ENCODE measurements at places on chromosomes 13 and 19.

DNA sequence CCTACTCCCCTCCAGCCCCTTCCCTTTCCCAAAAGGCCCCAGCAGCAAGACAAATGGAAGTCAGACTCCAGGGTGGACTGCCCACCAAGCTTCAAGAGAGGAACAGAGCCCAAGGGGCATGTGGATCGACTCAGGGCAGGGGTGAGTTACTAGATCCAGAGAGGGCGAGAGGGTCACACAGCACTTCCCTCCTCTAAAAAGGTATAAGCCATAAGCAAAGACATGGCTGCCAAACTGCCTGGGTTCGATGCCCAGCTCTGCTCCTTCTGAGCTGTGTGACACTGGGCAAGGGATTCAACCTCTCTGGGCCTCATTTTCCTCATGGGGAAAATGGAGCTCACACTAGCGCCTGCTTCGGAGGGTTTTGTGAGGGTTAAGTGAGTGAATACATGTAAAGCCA lies 3.8 kb downstream of the PPP1R14A start:
- no peak for DNase-seq

DNA sequence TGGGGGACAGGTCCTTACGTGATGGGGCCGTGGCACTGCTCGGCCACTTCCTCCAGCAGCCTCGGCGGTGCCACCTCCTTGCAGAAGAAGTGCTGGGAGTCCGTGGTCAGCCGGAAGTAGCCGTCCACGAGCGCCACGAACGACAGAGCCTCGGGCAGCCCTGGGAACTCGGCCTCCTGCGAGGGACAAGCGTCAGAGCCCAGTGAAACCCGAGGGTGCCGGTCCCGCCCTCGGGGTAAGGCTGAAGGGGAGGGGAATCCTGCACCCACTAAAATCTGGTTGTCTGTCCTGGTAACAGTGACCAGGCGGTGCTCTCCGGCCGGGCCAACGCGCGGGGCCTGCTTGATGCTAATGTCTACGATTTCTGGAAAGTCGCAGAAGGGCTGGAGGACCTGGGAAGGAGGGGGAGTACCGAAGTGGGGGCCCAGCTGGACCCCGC lies 6.4 kb downstream of the JAK3 start:
- no peak for DNase-seq

DNA sequence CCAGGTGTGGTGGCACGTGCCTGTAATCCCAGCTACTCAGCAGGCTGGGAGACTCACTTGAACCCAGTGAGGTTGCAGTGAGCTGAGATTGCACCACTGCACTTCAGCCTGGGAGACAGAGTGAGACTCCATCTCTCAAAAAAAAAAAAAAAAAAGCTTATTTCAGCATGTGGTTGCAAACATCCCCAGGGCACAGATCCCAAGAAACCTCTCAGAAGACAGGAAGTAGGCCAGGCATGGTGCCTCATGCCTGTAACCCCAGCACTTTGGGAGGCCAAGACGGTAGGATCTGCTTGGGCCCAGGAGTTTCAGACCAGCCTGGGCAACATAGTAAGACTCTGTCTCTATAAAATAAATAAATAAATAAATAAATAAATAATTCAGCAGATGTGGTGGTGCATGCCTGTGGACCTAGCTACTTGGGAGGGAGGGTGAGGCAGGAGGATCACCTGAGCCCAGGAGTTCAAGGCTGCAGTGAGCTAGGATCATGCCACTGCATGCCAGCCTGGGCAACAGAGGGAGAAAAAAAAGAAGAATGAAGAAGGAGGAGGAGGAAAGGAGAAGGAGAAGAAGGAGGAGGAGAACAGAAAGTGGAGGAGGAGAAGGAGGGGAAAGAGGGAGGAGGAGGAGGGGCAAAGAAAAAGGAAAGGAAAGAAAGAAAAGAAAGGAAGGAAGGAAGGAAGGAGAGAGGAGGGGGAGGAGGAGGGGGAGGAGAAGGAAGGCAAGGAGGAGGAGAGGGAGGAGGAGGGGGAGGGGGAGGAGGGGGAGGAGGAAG lies 4.3 kb upstream of the LRRC8E start:
- no peak for DNase-seq

GRCh38 chr13:63840551-63841421 lies 2425.1 kb upstream of the PCDH20 start:
- no peak for DNase-seq

DNA sequence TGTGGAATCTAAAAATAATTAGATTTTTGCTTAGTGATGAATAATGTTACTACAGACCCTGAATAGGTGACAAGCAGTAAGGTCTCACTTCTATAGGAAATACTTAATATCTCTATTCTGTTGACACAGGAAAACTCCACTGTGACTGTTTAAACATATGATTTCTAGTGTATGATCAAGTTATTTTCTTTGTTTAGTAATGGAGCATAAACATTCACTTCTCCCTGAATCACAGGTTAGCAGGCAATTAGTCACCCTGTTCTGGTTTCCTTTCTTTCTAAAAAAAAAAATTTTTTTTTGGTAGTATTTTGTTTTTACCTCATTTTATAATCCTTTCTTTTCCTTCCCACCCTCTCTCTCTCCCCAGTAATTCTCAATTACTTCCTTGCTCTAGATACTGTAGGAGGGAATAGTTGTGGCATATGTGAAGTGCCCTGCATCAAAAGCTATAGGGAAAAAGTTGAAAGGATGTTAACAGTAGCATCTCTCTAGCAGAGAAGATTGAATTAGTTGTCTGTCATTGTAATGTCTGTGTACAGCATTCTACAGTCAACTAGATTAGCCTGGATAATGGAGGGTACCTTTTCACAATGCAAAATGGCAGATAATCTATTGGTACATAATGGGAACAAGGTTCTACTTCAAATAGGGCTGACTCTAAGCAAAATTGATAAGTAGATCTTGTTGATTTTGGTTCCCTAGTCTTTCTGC lies 3.5 kb downstream of the HS6ST3 start:
- DNase-seq, result no peak

DNA sequence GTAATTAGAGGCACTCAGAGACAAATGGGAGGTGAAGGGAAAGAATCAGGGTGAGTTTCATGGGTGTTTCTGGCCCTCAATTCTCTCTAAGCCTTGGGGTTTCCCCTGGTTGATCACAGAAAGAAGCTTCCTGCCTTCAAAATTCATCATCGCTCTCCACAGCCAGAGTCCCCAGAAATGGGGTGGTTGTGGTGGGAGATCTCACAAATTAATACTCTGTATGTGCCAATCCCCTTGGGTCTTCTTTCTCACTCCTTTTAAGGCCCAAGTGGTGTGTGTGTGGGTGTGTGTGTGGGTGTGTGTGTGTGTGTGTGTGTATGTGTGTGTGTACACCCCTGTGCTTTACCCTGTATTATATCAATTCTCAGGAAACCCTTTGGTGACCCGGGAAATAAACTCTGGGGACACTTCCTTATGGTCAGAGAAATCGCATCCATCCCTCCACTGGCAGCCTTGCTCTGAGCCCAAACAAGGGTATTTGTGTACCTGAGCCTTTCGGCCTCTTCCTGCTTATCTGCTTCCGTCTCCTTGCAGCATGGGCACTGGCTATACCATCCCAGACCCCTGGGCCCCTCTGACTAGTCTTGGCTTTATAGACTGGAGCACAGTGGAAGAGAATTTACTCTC lies 2.8 kb upstream of the FCGBP start:
- peak; percentile 54 for DNase-seq

DNA sequence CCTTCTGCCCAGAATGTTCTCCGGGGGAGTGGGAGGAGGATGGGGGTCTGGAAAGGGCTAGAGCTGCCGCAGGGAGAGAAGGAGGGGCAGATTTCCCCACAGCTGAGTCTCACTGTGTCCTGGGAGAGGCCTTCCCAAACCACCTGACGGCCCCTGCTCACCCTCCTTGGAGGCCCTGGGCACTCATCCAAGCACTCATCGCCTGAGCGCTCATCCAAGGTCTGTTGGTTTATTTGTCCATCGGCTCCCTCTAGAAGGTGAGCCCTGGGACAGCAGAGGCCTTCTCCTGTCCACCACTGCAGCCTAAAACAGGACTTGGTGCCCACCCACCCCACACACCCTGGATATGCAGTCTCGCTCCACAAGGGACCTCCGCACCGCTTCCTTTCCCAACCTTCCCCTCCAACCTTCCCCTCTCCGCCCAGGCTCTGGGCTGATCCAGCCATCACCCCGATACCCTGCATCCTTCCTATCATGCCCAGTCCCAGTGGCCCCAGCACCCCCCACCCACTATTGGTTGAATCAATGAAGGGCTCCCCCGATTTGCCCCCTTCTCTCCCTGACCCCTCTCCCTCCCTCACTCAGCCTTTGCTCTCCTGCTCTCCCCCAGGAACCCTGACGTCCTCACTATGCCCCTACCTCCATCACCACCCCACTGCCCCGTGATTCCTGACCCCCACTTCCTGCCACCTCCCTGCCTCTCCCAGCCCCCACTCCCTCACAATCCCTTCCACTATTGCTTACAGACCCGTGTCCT lies 1.7 kb downstream of the UBXN6 start:
- DNase-seq, result no peak

- peak; percentile 32 for DNase-seq
Measured at GRCh38 chr19:17775245-17775927, 19.6 kb upstream of the B3GNT3 start.

DNA sequence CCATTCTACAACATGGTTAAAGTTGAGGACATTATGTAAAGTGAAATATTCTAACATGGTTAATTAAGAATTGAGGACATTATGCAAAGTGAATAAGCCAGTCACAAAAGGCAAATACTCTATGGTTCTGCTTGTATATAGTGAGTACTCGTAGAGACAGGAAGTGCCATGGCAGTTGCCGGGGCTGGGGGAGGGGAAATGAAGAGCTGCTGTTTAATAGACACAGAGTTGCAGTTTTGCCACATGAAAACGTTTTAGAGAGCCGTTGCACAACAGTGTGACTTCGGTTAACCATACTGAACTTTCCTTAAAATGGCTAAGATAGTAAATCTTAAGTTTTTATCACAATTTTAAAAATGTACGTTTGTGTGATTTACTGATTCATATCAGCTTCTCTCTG lies 176.9 kb downstream of the SHISA2 start:
- peak; percentile 56 for DNase-seq

- DNase-seq, result no peak
Measured at GRCh38 chr13:27135023-27135422, 36.6 kb downstream of the USP12 start.

DNA sequence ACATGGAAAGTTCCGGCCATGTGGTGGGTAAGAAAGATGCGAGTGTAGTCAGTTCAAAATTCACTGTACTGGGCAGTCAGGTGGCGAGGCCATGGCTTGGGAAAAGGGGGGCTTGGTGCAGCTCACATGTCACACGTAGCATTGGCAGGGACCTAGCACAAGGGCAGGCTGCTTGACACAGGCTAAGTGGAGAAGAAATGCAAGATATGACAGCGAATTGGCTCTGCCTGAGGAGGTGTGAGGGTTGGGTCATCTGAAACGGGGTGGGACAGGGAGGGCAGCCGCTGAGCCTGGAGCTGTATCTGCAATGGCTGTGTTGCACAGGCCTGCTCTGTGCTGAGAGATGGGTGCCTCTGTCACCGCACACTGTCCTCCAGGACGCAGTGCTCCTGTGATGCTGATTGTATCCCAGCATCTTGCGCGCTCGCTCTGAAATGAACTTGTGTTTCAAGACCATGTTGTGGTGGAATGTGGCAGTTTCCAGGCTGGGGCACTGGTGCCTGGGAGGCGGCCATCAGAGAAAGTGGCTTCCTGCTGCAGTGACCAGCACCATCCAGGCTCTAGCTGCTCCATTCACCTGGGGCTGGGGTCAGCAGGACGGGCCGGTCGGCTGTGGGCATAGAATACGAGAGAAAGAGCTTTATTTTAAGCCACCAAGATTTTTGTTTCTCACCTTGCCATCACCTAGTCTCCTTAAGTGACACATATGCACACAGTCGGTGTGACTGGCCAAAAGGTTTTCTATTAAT lies 70.3 kb downstream of the TEX29 start:
- no peak for DNase-seq

DNA sequence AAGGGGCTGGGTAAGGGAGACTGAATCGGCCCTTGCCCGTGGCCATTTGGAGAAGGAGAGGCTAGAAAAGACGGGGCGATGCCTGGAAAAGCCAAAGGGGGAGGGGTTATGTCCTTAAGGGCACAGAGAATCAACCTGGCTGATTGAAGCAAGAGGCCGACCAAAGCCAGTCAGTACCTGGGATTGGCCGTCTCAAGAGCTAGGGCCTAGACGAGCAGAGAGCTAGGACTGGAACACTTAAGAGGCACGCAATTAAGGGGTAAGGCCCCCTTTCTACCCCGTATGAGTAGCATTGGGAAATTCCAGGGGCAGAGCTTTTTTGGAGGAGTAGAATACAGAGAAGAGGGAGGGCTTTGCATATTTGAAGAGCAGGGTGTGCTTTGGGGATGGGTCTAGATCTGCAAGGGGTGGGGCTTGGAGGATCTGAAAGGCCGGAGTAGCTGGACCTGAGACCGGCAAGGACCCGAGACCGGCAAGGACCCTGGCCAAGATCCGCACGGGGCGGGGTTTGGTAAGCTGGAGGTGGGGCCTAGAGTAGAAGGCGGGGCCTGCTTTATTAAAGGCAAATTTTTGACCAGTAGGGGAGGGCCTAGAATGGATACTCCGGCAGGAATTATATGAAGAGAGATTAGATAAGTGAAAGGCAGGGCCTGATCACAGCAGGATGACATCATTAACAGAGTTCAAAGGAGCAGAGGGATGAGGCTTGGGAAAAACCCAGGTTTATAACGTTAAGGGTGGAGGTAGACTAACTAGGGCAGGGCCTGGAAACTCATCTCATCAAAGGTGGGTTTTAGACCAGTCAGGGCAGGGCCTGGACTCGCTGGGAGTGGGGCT lies 10.7 kb upstream of the CACNG6 start:
- DNase-seq, result no peak

GRCh38 chr19:54709212-54709948 lies 14.9 kb upstream of the KIR3DL3 start:
- no peak for DNase-seq

GRCh38 chr13:26459276-26460131 lies 98.0 kb upstream of the WASF3 start:
- DNase-seq, result no peak

- peak; percentile 98 for DNase-seq
Measured at GRCh38 chr19:1020868-1021425, at the start of gene TMEM259. Gene TMEM259, minus strand, starts transcription at chr19:1021123. Its CDS starts 127 bp downstream, at chr19:1020996.

GRCh38 chr19:55311397-55311796 lies 13.7 kb downstream of the TMEM150B start:
- no peak for DNase-seq

DNA sequence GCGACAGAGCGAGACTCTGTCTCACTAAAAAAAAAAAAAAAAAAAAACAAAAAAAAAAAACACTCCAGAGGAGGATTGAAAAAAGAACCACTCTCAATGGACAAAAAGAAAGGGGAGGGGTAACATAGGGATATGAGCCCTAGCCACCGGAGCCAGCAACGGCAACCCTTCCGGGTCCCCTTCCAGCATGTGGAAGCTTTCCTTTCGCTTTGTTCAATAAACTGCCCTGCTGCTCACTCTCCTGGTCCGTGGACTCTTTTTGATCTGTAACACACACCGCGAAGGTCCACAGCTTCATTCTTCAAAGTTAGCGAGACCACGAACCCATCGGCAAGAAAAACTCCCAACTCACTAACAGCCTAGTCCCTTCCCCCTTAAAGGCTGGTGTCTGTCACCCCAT lies 1.0 kb upstream of the REX1BD start:
- DNase-seq, result no peak

GRCh38 chr19:41957838-41958366 lies 1.2 kb downstream of the RABAC1 start:
- no peak for DNase-seq

- DNase-seq, result no peak
Measured at GRCh38 chr13:35994131-35994966, 136.8 kb downstream of the DCLK1 start.

- no peak for DNase-seq
Measured at GRCh38 chr13:65889368-65889767, 1340.8 kb downstream of the PCDH9 start.

- no peak for DNase-seq
Measured at GRCh38 chr13:20090349-20090748, 70.5 kb downstream of the GJA3 start.
